Stimulated activated CD4-positive, alpha-beta T cell treated with anti-CD3 and anti-CD28 coated beads, TNF-alpha, amount 100 ng/mL, for 1 hour (primary cell): ENCODE measurements at places on chromosomes 7 and 10.

- DNase-seq = no peak
Measured at GRCh38 chr7:65927489-65928448, 54.2 kb downstream of the GUSB start.

- peak; percentile 32 for DNase-seq
Measured at GRCh38 chr10:46268076-46268881, 18.5 kb upstream of the ANTXRL start.

GRCh38 chr7:45269192-45269591 is 111.6 kb downstream of the RAMP3 start:
- no peak for DNase-seq

DNA sequence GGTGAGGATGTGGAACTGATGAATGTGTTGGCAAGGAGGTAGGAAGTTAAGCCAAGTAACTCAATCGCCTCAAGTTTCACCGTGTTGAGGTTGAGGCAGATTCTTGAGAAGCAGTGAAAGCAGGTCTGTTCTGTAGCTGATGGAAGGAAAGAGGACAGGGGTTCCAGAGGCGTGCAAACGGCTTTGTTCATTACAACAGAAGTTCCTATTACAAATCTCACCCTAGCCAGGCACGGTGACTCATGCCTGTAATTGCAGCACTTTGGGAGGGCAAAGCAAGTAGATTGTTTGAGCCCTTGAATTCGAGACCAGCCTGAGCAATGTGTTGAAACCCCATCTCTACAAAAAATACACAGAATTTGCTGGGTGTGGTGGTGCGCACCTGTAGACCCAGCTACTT is 36.9 kb upstream of the PTF1A start:
- DNase-seq = no peak

GRCh38 chr10:92122941-92123450 is 167.9 kb downstream of the CPEB3 start:
- DNase-seq = no peak

- no peak for DNase-seq
Measured at GRCh38 chr7:3730276-3730675, 429.2 kb downstream of the SDK1 start.

GRCh38 chr7:131507592-131508331 is 48.7 kb downstream of the PODXL start:
- peak; percentile 79 for DNase-seq

DNA sequence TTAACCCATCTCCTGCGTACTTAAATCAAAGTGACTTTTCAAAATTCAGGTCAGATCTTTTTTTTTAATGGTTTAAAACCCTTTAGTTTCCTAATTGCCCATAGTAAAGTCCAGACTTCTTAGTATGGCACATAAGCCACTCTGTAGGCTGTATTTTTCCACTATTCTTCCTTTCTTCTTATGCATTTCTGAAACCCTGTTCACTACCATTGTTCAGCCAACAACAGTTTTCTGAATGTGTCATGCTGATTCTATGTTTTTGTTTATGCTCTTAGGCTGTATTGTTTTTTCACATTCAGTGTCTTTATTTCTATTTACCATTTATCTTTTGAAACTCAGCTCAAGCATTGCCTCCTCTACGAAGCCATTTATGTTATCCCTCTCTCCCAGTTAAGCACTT is 26.7 kb downstream of the CCSER2 start:
- DNase-seq = no peak

DNA sequence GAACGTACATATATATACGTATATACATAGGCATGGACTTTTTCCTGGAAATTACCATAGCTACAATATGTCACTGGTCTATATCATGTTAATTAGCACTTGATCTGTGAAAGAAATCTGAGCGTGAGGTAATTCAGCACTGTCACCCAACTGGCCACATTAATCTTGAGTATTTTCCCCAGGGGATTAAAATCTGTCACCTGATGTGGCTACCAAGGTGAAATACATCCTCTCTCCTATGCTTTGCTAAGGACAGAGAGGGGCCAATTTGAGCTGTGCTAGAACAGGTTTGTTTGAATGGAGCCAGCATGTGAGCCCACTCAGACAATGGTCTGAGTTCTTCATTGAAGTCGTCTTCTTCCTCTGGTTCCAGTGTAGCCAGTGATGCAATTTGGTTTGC is 33.3 kb downstream of the CYCS start:
- no peak for DNase-seq

GRCh38 chr7:27199849-27200760 is at the start of gene HOXA13:
Gene HOXA13 (minus strand): TSS chr7:27200091. CDS start chr7:27200077, 14 bp downstream.
- DNase-seq = no peak

- DNase-seq = no peak
Measured at GRCh38 chr7:87058744-87059524, 520 bp downstream of the ELAPOR2 start.

- DNase-seq = no peak
Measured at GRCh38 chr10:91389636-91390512, 20.3 kb upstream of the HECTD2 start.

- no peak for DNase-seq
Measured at GRCh38 chr7:142442396-142442795, 184.5 kb upstream of the PRSS58 start.

- DNase-seq = no peak
Measured at GRCh38 chr10:101563007-101563406, 25.1 kb downstream of the POLL start.

GRCh38 chr7:43232366-43232765 is 119.9 kb downstream of the HECW1 start:
- no peak for DNase-seq

- DNase-seq = no peak
Measured at GRCh38 chr10:3652886-3653285, 132.1 kb downstream of the KLF6 start.

DNA sequence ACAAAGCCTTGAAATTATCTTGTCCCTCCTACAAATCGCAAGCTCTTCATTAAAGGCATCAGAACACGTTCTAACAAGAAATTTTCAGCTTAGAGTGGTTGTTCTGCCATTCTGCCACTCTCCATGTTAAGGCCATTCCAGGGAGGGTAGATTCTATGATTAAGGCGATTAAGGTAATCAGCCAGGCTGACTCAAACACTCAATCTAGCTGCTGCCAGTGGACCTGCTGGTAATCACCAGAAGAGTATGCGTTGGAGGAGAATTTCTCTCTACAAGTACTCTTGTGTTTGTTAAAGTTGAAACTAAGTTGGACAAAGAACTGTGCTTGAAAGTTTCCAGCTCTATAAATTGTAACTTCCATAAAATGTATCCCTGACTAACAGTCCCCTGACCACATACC is 149.2 kb upstream of the COL1A2 start:
- DNase-seq = no peak
